ENCODE measurements at places on chromosomes 2 and 18.

DNA sequence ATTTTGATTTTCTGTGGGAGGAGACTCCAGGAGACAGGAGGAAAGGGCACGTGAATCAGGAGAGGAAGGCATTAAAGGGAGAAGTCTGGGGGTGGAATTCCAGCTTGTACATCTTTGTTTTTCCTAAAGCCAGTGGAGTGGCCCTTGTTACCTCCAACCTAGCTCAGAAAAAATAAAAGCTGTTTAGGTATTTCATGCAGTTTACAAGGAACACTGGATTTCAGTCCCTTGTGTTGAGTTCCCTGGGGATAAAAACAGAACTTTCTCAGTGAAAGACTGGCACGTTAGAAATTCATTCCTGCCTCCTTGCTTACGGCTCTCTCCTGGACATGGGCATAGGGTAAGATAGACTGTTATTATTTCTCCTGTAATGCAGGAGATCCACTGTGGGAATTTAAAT lies 170.2 kb downstream of the ZEB2 start:
- H3K36me3 ChIP-seq: no peaks in the 10 kb centered on the region
- no peak overlapping the region for H3K27ac ChIP-seq
- H3K4me1 ChIP-seq: no peaks in the 10 kb centered on the region
- H3K4me3 ChIP-seq: no peak overlapping the region
- DNase-seq: no peak
- no peaks in the 10 kb centered on the region for H3K27me3 ChIP-seq

GRCh38 chr2:190763901-190764514 lies 115.1 kb downstream of the NAB1 start:
- no peaks in the 10 kb centered on the region for H3K27me3 ChIP-seq
- no peak overlapping the region for H3K27ac ChIP-seq
- H3K4me1 ChIP-seq: no peaks in the 10 kb centered on the region
- H3K4me3 ChIP-seq: no peak overlapping the region
- DNase-seq: no peak

- no peaks in the 10 kb centered on the region for H3K36me3 ChIP-seq
- H3K4me3 ChIP-seq: no peak overlapping the region
- no peaks in the 10 kb centered on the region for H3K4me1 ChIP-seq
- no peak for DNase-seq
- H3K27me3 ChIP-seq: no peaks in the 10 kb centered on the region
Observed at GRCh38 chr18:51582551-51582950, 385.1 kb upstream of the MEX3C start.

GRCh38 chr2:33660416-33661123 lies 61.5 kb upstream of the FAM98A start:
- no peaks in the 10 kb centered on the region for H3K36me3 ChIP-seq
- no peak overlapping the region for H3K4me3 ChIP-seq
- no peaks in the 10 kb centered on the region for H3K27me3 ChIP-seq
- no peak for DNase-seq
- H3K27ac ChIP-seq: no peak overlapping the region

- no peaks in the 10 kb centered on the region for H3K36me3 ChIP-seq
- no peak overlapping the region for H3K27ac ChIP-seq
- no peak overlapping the region for H3K4me3 ChIP-seq
- DNase-seq: no peak
- H3K4me1 ChIP-seq: no peaks in the 10 kb centered on the region
Observed at GRCh38 chr2:134167015-134167414, 86.9 kb upstream of the MGAT5 start.

DNA sequence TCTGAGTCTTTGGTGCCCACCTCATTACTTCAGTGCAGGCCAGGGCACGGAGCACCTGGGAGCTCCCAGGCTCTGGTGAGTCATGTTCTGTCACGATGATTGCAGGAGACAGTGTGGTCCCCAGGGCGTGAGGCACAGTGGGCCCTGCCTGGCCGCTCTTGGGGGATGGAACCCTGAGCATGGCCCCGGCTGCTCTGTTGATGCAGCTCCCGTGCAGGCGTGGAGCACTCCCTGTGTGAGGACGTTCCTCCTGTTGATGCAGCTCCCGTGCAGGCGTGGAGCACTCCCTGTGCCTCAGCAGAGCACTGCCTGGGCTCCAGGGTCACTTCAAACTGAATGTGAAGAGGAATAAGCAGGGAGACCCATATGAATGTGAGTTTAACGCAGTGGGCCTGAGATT lies 30.1 kb downstream of the COPS9 start:
- H3K4me1 ChIP-seq: no peaks in the 10 kb centered on the region
- H3K27ac ChIP-seq: no peak overlapping the region
- H3K27me3 ChIP-seq: no peaks in the 10 kb centered on the region
- H3K4me3 ChIP-seq: no peak overlapping the region
- no peaks in the 10 kb centered on the region for H3K36me3 ChIP-seq

DNA sequence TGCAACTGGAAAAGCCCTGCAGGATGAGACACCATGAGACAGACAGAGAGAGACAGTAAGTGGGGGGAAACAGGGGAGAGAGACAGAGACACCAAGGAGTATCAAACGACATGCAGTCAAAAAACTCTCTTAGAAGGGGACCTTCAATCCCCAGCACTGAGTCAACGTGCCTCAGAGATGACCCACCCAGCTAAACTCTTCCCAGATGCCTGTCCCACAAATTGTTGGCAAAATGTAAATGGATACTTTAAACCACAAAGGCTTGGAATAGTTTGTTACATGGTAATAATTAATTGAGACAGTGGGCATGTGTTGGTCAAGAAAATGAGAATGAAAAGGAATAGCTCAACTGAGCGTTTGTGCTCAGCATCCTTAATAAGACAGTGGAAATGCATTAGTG lies 98.3 kb downstream of the GRB14 start:
- no peaks in the 10 kb centered on the region for H3K27me3 ChIP-seq
- no peak for DNase-seq
- no peaks in the 10 kb centered on the region for H3K36me3 ChIP-seq
- H3K4me3 ChIP-seq: no peak overlapping the region

DNA sequence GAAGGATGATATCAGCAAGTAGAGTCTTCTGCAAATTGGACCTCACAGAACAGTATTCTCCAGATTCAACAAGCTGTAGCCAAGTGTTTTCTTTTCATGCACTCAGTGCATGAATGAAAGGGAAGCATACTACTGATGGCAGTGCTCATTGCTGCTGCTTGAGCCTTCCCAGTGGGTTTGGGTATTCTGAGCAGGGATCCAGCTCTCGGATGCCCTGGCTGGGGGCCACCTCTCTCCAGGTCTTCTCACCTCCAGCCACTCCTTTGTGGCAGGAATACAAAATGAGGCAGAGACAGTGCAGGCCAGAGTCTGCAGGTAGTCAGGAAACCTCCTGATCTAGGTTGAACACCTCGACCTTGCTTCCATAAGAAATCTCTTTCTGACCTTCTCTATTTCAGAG lies 390.4 kb upstream of the CELF4 start:
- H3K36me3 ChIP-seq: no peaks in the 10 kb centered on the region
- DNase-seq: no peak
- H3K27me3 ChIP-seq: no peaks in the 10 kb centered on the region
- H3K27ac ChIP-seq: no peak overlapping the region
- no peaks in the 10 kb centered on the region for H3K4me1 ChIP-seq

DNA sequence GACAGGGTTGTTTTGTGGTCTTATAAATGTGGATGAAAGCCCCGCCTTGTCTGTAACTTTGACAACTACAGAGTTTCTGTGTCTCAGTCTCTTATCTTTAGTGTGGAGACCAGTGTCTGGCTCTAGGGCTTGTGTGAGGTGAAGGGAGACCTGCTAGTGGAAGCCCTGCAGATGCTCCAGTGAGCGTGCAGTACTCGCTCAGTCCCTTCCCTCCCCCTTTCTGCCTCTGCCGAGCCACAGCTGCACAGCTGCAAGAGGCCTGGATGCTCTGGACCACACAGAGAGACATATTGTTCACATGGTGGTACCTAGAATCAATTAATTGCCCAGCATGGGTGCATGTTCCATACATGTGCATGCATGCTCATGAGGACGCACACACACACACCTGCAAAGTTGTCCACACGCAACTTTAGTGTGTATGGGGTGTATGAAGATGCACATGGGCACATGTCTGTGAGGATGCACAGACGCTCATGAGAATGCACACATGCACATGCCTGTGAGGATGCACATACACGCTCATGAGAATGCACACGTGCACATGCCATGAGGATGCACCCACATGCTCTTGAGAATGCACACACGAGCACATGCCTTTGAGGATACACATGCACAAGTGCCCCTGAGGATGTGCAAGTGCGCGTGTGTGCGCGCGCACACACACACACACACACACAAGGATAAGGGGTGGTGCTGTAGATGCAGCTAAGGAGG lies 282.1 kb upstream of the HS6ST1 start:
- no peaks in the 10 kb centered on the region for H3K27me3 ChIP-seq
- no peak overlapping the region for H3K27ac ChIP-seq
- H3K36me3 ChIP-seq: no peaks in the 10 kb centered on the region

DNA sequence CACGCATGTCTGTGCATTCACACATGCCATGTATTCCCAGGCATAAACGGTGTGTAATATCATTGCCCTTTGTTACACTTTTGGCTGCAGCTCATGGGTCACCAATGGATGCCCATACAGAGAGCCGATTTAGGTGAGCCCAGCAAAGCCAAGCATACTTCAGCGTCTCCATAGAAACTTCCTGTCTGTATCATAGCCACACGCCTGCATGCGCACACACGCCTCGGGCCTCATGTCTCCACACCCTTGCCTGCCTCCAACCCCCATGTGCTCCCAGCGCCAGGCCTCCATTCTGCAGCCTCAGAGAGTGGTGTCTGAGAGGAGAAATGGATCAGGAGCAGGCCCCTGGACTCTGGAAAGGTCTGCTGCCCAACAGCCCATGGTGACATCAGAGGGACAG lies 33.5 kb upstream of the SELENOI start:
- no peak overlapping the region for H3K27ac ChIP-seq
- no peaks in the 10 kb centered on the region for H3K4me1 ChIP-seq
- no peaks in the 10 kb centered on the region for H3K36me3 ChIP-seq
- DNase-seq: no peak

DNA sequence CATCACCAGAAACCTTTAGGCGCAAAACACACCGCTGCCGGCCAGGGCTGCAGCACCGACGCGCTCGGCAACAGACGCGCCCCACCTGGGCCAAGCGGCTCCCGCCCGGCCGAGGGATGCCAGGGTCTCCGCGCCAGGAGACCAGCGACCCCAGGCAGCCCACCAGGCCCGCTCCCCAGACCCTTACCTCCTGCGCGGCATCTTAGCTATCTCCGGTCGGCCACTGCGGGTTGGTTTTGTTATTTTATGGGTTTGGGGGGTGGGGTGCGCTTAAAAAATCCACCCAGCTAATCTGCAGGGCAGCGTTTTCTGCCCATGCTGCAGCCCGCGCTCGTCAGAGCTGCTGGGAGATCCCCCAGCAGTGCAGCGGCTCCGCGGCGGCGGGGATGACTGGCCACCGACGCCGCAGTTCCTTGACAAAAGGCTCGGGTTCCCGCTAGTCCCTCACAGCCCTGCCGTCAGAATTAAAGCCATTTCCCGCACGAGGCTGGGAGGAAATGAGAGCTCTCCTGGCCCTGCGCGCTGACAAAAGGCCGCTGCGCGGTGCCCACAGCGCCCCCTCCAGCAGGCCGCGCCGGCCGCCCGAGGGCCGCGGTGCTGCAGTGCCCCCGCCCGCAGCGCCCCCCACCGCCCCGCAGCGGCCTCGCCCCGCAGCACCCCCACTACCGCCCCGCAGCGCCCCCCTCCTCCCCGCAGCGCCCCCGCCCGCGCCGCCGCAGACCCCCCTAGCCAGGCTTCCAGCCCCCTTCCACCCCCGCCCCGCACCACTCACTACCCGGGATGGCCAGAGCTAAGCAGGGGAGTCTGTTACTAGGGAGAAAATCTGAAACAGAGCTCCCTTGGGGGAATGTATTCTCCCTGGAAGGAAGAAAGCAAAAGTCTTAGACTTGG lies at the start of gene ADD2:
TSS of gene ADD2 (minus strand) at position 502 of the 891 bp plus-strand sequence. CDS start 61,792 bp downstream, outside the sequence.
- no peak for DNase-seq
- no peaks in the 10 kb centered on the region for H3K36me3 ChIP-seq
- peak within 1 kb of the TSS; percentile 48 for H3K4me3 ChIP-seq
- peak within 1 kb of the TSS; percentile 3 for H3K27ac ChIP-seq
- H3K4me1 ChIP-seq: peaks cover 17% of the 10 kb centered on the region

GRCh38 chr2:178109813-178110212 lies 2.4 kb upstream of the RBM45 start:
- H3K36me3 ChIP-seq: no peaks in the 10 kb centered on the region
- no peaks in the 10 kb centered on the region for H3K27me3 ChIP-seq
- no peak overlapping the region for H3K27ac ChIP-seq
- peaks cover 13% of the 10 kb centered on the region for H3K4me1 ChIP-seq
- H3K4me3 ChIP-seq: no peak overlapping the region
- no peak for DNase-seq

DNA sequence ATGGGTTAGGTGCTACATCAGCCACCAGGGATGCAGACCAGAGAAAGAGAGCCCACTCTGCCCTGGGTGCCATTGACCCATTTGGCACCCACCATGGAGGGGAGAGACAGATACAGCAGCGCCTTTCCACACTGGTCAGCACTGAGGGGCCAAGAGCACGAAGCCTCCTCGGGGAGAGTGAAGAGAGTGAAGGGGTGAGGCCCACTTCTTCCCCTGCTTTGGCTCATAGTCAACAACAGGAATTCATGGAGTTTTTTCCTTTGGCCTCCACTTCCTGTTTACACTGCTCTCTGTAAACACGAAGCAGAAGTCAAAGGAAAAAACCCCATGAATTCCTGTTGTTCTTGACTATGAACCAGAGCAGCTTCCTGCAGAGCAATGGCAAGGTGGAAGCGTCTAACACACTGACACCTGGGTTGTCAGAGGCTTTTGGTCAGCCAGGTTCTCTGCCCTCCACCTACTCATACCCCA lies 80.0 kb downstream of the CCDC93 start:
- no peaks in the 10 kb centered on the region for H3K27me3 ChIP-seq
- no peak overlapping the region for H3K4me3 ChIP-seq
- H3K4me1 ChIP-seq: no peaks in the 10 kb centered on the region
- peaks cover 3% of the 10 kb centered on the region for H3K36me3 ChIP-seq
- no peak for DNase-seq

- no peaks in the 10 kb centered on the region for H3K36me3 ChIP-seq
- no peak overlapping the region for H3K27ac ChIP-seq
- H3K4me3 ChIP-seq: no peak overlapping the region
- H3K27me3 ChIP-seq: no peaks in the 10 kb centered on the region
Observed at GRCh38 chr2:27091746-27092695, 5.4 kb downstream of the KHK start.

DNA sequence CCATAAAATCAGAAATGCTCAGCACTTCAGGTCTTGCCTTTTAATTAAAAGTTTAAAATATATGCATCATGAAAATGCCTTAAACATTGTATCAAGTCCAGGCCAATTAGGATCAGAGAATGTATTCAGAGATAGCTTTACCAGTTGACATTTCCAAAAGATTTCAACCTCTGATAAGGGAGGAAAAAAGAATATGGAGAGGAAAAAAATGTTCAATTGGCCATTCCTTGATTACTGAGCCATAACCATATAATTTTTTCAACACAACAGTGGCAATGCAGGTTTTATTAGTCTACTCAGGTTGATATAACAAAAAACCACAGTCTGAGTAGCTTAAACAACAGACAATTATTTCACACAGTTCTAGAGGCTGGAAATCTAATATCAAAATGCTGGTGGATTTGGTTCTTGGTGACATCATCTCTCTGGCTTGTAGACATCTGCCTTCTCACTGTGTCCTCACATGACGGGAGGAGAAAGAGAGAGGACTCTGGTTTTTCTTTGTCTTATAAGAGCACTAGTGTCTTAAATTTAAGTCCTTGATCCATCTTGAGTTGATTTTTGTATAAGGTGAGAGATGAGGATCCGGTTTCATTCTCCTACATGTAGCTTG lies 111.9 kb downstream of the IRS1 start:
- DNase-seq: no peak
- no peaks in the 10 kb centered on the region for H3K36me3 ChIP-seq
- H3K27ac ChIP-seq: no peak overlapping the region
- no peak overlapping the region for H3K4me3 ChIP-seq
- peaks cover 4% of the 10 kb centered on the region for H3K4me1 ChIP-seq
